ENCODE measurements at places on chromosomes 1 and 21.

DNA sequence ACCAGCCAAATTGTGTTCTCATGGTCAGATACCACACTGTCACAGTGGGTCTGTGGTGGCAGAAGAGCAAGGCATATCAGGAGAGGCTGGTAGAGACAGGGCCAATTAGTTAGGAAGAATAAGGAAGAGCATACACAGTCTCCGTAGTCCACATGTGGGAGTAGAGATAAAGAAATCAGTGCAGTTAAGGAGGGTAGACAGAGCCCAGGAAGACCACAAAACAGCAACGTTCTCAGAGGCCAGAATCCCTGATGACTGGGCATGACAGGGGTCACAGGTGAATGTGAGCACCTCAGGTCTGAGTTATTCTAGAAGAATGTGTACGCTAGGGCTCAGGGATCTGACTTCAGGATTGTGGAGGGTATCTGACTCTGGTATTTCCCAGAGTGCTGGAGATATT lies 31.7 kb downstream of the CD48 start:
- DNase-seq = no peak

GRCh38 chr1:3011631-3012455 lies 9.4 kb upstream of the ACTRT2 start:
- no peak for DNase-seq

GRCh38 chr1:62229932-62230331 lies 35.3 kb downstream of the L1TD1 start:
- DNase-seq = no peak

GRCh38 chr1:150479927-150480352 lies 7.3 kb upstream of the TARS2 start:
- DNase-seq = peak; percentile 39

DNA sequence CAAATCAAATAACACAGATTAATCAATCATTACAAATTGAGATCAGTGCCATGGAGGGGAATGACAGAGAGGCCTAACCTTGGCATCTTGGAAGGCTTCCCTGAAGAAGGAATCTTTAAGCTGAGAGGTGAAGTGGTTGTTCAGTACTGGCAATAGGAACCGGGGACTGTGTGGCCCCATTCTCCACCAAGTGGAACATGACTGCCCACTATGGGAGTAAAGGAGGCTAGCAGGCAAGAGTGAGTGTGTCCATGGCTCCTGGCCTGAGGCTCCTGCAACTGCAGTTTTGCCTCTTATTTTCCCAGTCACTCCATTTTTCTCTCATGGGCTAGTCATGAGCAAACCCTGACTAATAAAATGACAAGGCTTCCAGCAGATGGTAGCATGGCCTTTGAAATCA lies 112.2 kb upstream of the GJB5 start:
- DNase-seq = no peak

- DNase-seq = peak; percentile 19
Observed at GRCh38 chr1:44924835-44925464, 61.4 kb downstream of the EIF2B3 start.

- no peak for DNase-seq
Observed at GRCh38 chr21:31886915-31887314, 14.1 kb downstream of the HUNK start.

DNA sequence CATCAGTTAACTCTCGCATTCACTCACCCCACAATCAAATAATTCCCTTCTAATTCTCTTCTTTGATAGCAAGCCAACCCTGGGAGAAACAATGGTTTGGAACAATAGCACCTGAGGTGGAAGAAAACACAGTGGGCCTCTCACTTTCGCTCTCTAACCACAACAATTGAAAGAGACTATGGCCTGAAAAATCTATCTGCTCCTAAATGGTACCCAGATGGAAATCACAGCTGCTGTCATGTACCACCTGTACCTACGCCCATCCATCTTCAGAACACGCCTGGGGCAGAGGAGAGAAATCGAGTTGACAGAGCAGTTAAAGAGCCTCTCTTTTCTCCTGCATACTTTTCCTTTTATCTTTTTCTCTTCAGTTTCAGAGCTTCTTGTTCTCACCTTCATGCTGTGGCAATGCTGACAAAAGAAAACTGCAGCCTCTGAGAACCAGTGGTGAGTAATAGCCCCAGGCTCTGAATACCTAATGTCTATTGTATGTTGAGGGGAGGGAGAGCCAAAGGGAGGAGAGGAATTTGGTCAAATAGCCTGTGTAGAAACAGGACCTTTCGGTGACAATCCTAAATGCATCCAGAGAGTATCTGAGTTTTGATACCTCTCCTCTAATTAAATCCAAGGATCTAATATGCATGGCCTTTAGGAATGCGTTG lies 57.7 kb downstream of the ZC3H11B start:
- DNase-seq = peak; percentile 9

GRCh38 chr1:196142111-196142640 lies 466.1 kb downstream of the KCNT2 start:
- DNase-seq = no peak

GRCh38 chr1:76854255-76854654 lies 13.0 kb upstream of the ST6GALNAC5 start:
- DNase-seq = no peak

DNA sequence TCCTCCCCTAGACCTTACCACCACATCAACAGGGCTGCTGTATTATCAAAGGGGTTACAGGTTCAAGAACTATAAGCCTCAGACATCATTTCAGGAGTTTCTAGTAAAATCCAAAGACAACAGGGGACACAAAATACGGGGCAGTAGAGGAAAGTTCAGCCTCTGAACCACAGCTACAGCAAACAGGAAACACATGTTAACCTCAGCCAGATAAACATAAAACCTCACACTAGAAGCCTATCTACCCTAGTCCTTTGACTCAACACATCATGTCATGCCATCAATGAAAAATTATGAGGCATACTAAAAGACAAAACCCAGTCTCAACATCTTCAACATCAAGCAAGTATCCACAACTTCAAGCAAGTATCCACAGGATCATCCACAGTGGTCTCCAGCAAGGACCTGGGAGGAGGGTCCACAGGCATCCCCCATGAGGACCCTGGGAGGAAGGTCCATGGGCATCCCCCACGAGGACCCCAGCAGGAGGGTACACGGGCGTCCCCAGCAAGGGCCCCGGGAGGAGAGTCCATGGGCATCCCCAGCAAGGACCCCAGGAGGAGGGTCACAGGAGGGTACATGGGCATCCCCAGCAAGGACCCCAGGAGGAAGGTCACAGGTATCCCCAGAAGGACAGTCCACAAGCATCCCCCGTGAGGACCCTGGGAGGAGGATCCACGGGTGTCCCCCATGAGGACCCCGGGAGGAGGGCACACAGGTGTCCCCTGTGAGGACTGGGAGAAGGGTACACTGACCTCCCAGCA lies 440.0 kb downstream of the MATN1 start:
- no peak for DNase-seq

GRCh38 chr1:221776495-221777301 lies 34.8 kb upstream of the DUSP10 start:
- no peak for DNase-seq

GRCh38 chr1:113534875-113535274 lies 144.6 kb downstream of the MAGI3 start:
- no peak for DNase-seq

GRCh38 chr1:226425431-226426031 lies 17.6 kb upstream of the PARP1 start:
- no peak for DNase-seq

GRCh38 chr1:109470245-109470644 lies 3.9 kb downstream of the SYPL2 start:
- DNase-seq = no peak

DNA sequence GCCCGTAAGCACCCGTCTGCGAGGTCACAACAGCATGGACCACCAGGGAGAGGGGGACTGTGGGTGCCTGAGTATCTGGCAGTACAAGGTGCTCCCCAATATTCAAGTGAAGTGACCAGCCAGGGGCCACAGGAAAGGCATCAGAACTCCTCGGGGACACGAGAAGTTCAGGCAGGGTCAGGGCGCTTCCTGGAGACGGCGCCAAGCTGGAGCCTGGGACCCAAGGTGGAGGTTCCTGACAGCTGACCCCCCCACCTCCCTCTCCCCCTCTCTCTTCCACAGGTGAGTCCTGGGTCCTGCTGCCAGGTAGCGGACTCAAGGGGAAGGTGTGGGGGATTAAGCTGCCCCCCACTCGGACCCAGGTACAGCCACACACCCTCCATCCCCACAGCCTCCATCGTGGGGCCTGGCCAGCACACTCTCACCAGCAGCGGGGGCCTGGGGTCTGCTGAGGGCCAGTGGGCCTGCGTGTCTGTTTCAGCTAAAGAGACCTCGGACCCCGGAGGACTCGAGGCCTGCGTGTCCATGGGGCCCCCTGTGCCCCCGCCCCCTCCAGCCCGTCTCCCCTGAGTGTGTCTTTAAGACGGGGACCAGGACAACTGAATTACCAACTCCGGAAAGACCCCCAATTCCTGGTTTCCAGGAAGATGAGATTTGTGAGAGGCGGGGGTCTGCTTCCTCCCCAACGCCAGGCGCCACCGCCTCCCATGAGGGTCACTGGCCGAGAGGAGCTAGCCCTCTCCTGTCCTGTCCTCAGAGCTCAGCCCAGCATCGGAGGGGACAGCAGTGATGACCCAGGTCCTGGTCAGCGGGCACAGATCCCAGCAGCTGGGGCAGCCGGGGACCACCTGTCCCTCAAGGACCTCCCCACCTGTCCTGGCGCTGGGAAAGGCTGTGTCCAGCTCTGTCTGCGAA lies 6.2 kb downstream of the TNFRSF18 start:
- DNase-seq = no peak

DNA sequence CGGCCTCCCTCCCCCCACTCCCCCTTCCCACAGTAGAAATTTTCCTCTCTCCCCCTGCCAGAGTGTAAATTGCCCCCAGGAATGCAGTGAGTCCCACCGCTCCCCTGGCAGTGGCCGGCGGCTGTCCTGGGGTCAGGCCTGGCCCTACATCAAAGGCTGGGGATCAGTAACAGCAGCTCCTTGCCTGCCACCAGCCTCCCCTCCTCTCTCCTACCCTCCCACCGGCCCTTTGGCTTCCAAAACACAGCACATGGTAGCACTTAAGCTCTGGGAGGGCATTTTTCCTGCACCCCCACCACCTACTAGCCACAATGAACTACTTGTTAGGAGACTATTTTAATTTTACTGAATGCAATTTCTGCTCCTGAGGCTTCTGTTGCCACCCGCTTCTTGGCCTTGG lies 9.0 kb upstream of the COL8A2 start:
- DNase-seq = no peak

DNA sequence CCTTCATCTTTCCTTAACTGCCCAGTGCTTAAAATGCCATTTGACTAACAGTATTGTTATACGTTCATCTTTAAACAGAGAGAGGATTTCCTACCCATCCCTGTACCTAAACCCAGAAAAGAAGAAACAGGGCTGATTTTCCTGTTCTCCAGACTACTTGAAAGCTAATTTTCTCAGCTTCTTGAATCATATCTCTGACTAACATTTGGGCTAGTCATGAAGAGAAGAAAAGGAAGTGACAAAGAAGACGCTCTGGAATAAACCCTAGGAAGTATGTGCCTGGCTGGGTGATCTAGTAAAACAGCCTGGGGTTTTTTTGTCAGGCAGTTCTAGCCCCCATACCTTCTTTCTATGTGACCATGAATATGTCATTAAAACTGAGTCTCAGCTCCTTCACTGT lies 44.8 kb upstream of the SGIP1 start:
- DNase-seq = no peak

- DNase-seq = no peak
Observed at GRCh38 chr21:36807422-36807928, 108.6 kb downstream of the SIM2 start.

DNA sequence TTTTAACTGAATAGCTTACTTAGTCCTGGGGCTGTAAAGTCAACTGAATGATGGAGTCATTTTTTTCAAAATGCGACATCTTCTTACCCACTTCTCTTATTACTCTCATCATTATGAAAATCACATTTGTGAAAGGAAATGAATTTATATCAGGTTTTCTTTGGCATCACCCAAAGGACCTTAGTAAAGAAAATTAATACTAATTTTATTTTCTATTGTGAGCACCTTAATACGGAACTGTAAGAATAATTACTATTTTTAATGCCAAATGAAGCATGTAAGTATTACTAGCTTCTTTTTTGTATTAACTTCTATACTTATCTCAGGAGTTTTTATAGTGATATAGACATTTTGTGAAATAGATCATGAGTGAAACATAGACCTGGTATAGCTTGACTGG lies 30.9 kb downstream of the PTPRC start:
- DNase-seq = no peak

DNA sequence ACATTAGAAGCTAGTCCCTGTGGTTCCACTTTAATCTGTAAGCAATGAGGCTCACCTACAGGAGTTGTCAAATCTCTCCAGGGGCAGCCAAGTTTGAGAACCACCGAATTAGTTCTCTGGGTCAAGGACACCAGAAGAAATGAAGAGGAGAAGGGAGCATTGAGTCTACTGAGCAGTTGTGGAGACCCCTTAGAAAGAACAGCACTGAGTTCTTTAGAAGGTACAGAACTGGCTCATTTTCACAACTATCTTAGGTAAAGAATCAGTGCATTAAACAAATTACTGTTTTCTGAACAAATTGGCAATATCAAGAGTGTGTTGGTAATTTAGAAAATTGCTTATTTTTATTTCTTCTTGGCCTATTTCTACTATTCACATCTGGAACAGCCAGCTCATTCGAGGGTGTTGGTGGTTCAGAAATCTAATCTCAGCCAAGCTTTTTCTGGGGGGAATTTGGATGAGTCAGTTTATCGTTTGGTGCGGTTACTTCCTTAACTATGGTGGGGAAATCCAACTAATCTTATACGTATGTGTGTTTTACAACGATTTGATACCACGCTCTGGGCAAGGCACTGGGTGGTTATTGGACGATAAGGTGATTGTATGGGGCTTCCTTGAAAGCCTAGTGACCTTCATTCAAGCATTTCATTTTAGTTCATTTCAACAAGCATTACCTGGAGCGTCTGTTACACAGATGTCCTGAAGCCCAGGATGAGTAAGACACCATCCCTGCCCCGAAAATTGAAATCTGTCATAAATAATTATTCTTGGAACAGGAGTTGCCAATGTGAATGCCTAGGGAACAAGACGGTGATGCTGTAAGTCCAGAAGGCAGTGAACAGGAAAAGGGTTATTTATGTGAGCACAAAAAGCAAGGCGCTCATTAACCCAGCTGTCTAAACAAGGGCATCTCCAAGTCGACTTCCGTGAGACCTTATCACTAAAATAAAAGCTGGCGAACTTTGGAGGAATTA lies 52.0 kb upstream of the TMPRSS2 start:
- no peak for DNase-seq

GRCh38 chr1:161766102-161766981 lies at the start of gene ATF6:
TSS of gene ATF6 (plus strand) at chr1:161766320. CDS start at chr1:161766361, 41 bp downstream.
- peak; percentile 85 for DNase-seq

GRCh38 chr1:204560590-204561150 lies 44.5 kb downstream of the MDM4 start:
- peak; percentile 30 for DNase-seq

DNA sequence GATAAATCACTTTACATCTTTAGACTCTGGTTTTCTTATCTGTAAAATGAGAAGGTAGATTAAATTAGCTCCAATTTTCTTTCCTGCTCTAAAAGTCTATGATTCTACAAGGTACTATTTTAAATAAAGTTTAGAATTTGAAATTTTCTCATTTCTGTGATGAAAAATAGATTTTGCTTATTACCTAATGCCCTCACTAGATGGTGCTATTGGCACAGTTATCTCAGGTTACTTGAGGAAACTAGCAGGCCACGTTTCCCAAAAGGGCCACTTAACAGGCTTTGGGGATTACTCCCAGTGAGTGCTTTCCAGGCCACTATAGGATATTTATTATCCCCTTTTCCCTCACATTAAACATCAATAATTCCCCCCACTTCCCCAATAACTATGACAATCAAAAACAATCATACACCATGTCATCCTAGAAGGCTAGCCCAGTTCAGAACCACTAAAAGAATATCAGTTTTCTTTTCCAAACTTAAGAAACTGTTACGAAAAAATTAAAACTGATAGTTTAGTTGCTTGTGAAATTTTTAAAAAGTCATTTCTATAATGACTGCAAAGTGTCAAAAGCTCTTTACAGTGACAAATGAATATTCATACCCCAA lies 30.6 kb downstream of the OMA1 start:
- DNase-seq = no peak
